Right ventricle myocardium superior (tissue), 1 donor: ENCODE measurements at places on chromosomes 7 and 10.
A peak's percentile ranks its signal among the peaks of the same experiment; 100 is the strongest.

DNA sequence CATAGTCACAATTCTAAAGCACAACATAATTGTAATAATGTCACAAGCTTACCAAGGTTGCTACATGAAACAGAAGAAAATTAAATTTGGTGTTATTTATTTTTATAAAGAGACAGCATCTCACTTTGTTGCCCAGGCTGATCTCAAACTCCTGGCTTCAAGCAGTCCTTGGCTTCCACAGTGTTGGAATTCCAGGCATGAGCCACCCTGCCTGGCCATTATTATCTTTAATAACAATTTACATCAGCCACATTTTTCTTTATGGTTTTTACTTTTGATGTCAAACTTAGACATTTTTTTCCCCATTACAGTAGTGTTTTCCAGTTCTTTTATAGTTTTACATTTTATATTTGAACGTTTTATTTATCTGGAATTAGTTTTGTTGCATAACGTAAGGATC is 46.7 kb downstream of the BMPR1A start:
- no peak for DNase-seq

DNA sequence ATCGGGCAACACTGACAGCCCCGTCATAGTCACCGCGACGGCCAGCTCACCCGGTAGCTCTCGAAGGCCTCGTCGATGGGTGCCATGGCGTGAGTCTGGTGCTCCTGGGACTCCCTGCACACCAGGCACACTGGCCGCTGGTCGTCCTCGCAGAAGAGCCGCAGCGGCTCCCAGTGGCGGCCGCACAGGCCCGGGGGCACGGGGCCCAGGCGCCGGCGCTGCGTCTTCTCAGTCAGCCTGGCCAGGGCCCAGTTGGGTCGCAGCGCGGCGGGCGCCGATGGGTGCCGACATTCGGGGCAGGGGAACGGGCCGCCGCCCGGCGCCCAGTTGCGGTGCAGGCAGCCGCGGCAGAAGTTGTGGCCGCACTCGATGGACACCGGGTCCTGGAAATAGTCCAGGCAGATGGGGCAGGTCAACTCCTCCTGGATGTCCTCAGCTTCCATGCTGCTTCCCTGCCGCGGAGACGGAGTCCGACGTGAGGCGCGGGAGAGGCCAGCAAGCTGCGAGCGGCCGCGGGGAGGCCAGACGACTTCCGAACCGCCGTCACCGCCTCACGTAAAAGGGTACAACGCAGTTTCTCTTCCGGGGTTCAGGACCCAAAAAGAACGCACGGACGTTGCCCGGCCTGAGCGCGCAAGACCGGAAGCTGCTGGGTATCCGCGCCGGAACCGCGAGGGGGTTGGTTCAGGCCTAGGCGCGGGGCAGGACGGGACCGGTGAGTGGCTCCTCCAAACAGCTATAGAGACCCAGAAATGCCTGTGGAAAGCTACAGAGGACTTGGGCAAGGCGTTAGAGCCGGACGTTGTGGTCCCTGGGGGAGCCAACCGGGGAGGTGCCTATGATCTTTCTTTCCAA is at the start of gene TRIM4:
TSS of gene TRIM4 (minus strand) at position 572 of the 855 bp plus-strand sequence. CDS start at position 443, 129 bp downstream.
- peak; percentile 95 for DNase-seq

DNA sequence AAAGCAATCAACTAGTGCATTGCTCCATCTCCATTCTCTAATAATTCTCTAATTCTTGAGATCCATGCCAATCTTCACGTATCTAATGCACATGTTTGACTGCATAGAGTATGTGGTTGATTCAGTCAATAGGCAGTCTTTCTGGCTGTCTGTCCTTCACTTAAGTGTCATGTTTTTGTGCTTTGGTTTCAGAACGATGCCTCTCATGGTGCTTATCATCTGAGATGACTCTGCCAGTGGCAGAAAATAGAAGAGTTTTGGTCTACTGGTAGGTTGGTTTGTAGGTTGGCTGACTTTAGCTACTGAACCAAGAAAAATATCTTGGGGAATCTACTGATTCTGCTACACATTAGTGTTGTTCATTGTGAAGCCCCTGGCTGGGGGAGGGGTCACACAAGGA is 364.2 kb downstream of the SFMBT2 start:
- DNase-seq = no peak

- no peak for DNase-seq
Observed at GRCh38 chr10:90352288-90352687, 505.6 kb downstream of the HTR7 start.

DNA sequence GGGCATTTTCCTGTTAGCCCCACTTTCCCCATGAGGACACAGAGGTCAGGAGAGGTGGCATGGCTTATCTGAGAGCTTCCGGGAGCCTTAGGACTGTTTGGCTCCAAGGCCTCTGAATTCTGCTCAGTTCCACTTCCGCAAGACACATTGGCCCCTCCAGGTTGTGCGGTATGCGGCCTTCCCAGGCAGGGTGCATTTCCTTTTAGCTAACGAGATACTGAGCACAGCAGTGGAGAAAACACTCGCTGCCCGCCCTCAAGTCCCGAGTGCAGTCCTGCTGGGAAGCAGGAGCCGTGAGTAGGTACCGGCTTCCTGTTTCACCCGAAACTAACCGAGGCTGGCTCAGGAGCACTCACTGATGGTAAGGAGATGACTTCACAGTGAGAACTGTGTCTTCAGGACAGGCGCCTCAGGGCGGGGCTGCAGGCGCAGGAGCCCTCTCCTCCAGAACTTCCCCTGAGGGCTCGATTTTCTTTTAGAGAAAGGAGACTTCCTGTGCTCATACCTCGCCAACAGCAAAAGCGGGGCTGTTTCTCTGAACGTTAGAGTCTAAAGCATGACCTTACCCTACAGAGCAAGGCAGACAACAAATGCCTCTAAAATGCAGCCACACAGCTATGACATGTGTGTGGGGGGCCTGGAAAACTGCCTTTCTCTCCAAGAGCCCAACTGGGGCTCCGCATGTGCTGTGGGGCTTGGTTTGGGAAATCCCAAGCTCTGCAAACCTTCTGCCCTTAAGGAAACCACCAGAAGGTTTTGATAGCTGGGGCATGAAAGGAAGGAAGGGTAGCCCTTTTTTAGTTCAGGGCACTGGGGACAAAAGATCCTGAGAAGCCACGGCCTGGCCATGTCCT is 25.9 kb downstream of the RGS10 start:
- DNase-seq = no peak

DNA sequence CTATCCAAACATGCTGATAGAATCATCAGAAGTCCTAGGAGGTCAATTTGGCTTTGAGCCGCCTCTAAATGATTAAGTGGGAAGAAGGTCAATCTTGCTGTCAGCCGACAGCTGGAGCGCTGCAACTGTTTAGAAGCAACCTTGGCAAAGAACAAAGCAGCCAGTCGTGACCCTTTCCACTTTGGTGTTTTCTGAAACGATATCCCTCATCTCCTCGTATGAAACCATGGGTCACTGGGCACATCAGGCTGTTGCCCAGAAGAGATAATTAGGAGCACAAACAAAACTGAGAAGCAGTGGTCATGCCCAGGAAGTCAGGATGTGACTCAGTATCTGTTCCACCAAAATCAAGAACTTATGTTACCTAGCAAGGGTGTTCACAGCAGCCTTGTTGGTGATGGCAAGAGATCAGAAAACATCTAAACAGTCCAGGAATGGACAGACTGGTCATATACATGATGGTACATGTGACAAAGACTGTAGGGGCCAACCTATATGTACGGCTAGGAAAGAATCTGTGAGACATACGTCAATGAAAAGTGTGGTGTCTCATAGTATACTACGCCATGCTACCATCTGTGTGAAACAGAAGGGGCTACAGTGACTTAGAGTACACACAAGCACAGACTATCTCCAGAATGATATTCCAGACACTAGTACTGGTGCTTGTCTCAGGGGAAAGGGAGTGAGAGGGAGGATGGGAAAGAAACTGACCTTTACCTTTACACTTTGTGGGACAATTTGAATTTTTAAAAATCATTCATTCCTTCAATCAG is 22.4 kb downstream of the STN1 start:
- DNase-seq = no peak

DNA sequence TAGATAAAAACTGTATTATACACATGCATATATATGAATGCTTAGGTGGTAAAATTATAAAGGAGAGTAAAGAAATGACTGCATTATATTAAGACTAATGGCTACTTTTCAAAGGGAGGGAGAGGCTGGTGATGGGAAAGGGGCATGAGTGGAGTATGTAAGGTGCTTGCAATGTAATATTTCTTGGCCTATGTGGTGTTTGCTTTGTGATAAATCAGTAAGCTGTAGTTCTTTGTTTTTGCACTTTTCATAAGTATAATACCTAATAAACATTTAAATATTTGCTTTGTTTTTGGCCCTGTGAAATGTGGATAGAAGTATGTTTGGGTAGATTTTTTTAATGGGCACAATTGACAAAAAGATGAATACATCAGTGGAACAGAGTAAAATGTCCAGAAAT is 25.9 kb downstream of the AGBL3 start:
- DNase-seq = no peak

GRCh38 chr7:127189074-127189473 is 63.7 kb downstream of the GRM8 start:
- no peak for DNase-seq

- DNase-seq = no peak
Observed at GRCh38 chr10:88999625-89000024, 9.0 kb downstream of the FAS start.

DNA sequence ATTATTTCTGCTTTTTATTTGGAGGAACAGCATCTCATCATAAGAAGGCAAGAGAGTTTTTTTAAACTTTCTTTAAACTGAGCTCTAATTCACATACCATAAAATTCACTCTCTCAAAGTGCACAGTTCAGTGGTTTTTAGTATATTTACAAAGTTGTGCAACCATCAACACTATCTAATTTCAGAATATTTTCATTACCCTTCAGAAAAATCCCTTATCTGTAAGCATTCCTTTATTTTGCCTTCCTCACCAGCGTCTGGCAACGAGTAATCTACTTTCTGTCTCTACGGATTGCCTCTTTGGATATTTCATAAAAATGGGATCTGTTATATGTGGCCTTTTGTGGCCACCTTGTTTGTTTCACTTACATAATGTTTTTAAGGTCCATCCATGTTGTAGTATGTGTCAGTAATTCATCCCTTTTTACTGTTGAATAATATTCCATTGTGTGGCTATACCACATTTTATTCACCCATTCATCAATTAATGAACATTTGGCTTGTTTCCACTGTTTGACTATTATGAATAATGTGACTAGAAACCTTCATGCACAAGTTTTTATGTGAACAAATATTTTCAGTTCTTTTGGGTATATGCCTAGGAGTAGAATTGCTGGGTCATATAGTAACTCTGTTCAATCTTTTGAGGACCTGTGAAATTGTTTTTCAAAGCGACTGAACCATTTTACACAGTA is 181.5 kb downstream of the TRIL start:
- DNase-seq = no peak

GRCh38 chr7:10579561-10579960 is 394.1 kb upstream of the PHF14 start:
- no peak for DNase-seq

GRCh38 chr10:121092720-121093095 is 241.5 kb downstream of the WDR11 start:
- no peak for DNase-seq

DNA sequence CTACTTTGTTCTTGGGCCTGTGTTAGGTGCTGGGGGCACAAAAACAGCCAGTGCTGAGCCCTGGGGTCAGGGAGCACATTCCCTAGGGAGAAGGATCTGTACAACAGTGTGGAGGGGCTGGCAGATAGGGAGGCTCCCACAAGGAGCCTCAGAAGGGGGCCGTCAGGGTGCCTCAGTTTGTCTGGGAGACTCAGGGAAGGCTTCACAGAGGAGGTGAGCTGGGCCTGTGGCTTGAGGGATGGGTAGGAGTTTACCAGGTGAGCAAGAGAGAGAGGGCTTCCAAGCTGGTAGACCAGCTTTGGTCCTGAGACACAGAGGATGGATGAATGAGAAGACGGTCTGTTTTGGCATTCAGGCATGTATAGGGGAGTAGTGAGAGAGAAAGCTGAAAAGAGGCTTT is 52.1 kb downstream of the CAMK1D start:
- DNase-seq = no peak

- no peak for DNase-seq
Observed at GRCh38 chr7:77266291-77266794, 66.7 kb upstream of the FGL2 start.

DNA sequence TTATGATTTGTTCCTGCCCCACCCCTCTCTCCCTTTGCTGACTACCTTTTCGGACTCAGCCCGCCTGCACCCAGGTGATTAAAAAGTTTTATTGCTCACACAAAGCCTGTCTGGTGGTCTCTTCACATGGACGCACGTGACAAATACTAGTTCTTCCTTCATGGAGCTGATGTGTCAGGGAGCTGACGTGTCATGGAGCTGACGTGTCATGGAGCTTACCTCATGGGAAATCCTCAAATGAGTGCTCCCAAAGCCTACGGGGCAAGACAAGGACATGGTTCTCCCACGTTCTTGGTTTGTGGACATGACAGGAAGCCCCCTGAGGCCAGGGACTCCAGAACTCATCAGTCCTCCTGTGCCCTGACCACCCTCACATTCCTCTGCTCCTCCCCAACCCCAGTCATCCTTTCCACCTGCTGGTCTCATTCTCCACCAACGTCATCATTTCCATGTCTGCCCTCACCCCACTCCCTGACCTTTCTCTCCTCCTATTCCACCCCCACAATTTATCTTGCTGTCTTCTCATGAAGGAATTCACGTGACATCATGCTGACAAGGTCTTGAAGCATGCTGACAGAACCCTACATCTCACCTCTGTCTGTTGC is 261.3 kb downstream of the TCERG1L start:
- DNase-seq = no peak

GRCh38 chr10:6204063-6204340 is 1.3 kb downstream of the PFKFB3 start:
- DNase-seq = peak; percentile 72

DNA sequence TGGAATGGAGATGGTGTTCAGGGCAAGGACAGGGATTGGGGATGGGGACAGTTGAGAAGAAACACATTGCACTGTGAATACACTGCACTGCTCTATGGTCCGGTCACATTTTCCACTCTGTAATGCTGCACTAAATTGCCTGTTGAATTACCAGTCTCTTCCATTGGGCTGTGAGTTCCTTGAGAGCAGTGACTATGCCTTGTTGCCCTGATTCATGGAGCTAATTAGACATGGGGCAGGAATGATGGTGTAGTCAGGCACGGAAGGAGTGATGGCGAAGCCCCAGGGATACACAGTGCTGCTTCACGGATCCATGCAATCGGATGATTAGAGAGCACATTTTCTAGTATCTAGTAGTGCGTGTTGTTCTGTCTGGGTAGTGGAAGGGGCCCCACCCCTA is 25.4 kb upstream of the GPAM start:
- DNase-seq = no peak

- no peak for DNase-seq
Observed at GRCh38 chr10:5720182-5720581, 35.5 kb downstream of the TASOR2 start.
